ENCODE measurements at places on chromosomes 3 and 15.

DNA sequence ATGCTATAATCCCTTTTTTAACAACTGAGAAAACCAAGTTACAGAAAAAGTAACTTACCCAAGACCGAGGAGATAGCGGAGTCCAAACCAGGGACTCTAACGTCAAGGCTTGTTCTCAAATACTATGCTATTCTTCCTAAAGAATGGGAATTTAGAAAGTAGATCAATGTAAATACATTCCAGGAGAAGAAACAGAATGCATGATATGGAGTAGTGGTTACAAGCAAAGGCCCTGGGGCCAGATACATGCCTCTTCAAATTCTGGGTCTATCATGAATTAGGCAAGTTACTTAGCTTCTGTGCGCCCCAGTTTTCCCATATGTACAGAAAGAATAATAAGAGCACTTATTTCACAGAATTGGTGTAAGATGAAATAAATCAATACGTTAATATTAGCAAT lies 102.0 kb upstream of the CHMP2B start:
- no peak for DNase-seq

- no peak for DNase-seq
Measured at GRCh38 chr3:7813365-7813764, 688.3 kb upstream of the LMCD1 start.

DNA sequence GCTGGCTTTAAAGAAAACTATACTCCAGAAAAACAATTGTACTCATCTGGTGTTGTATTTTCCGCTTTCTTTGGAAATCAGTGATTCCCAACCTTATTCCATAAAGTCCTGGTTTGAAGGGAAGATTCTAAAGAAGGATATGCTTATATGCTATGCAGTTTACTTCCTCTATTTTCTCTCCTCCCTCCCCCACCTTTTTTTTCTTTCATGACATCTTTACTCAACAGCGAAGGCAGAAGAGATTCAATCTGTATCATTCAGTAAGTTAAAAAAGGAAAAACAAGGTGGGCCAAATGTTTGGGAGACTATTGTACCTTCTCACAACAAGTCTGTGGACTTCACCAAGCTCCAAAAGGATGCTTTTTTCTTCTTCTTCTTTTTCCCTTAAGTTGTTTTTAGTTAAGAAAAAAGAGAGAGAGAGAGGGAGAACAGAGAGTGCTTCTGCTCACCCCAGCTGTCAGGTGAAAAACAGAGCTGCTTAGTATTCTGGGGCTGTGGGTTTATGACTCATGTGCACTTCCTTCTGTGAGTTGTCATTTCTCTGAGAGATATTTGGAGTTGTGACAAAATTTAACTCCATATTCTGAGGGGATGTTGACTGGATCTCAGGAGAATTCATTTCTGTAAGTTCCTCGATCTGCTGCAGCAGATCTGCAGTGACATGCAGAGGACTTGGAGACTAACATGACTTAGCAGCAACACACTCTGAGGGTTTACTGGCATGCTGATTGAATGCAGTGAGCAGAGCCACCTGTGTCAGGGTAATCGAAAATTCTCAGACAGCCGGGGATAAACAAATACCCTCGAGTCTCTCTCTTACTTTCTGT lies 70.7 kb downstream of the SSR3 start:
- DNase-seq: peak; percentile 63

DNA sequence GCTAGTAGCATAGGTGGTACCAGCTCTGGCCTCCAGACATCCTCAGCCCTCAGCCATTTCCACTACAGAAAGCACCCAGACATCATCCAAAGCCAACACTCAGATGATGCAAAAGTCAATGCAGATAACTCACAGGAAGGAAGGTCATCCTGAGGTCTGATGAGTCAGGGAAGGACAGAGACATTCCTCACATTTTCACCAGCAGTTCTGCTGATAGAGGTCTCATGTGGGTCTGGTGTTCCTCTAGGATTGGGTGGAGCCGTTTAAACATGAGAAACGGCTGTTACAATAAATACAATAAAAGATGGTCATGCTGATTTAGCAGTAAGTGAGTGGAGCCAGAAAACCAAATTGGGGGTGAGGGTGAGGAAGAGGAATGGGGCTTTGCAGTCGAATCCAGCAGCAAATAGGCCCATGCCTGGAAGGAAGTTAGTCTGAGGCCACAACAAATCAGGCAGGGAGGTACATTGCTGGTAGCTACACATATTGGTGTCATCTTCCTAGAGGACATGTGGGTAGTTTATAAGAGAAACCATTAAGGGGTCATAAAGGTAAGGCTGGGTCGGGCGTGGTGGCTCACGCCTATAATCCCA lies 33.3 kb upstream of the FLNB start:
- DNase-seq: peak; percentile 50

- no peak for DNase-seq
Measured at GRCh38 chr3:183845090-183845489, 19.7 kb upstream of the MAP6D1 start.

All from stomach (tissue), 19 donors.